A549 treated with Mapracorat at 1 μM for 4 hours (cell line): ENCODE measurements at places on chromosomes 11 and 22. TPM values are rescaled to one million over a fixed set of nuclear protein-coding genes. Genes with fewer than 3 reads are reported as not detected.

RIMBP3B gene
- 0.26 to 0.71 TPM (median 0.35 TPM) in 5 replicates for total RNA-seq

CWC15 gene
- total RNA-seq, result 29.1 to 34.7 TPM (median 32.7 TPM) in 5 replicates

TBX1 gene
- 2.7 to 5.0 TPM (median 4.0 TPM) in 5 replicates for total RNA-seq

SLC22A25 gene
- total RNA-seq, result not detected in 5 replicates

HSPA8 gene
- total RNA-seq, result 1,399 to 1,793 TPM (median 1,433 TPM) in 5 replicates

MEN1 gene
- 26.2 to 40.7 TPM (median 38.5 TPM) in 5 replicates for total RNA-seq

CLDN5 gene
- not detected in 5 replicates for total RNA-seq

ESAM gene
- total RNA-seq, result 10.9 to 15.1 TPM (median 13.5 TPM) in 5 replicates

CLMP gene
- total RNA-seq, result 16.3 to 24.2 TPM (median 21.4 TPM) in 5 replicates

OR52I1 gene
- not detected in 5 replicates for total RNA-seq
